BJ (cell line): ENCODE measurements at places on chromosomes 4 and X.

GRCh38 chrX:105038672-105039328 is 181.7 kb downstream of the TEX13A start:
- DNase-seq, result no peak

GRCh38 chr4:82905205-82905604 is 4.7 kb downstream of the THAP9 start:
- no peak for DNase-seq

- DNase-seq, result no peak
Observed at GRCh38 chr4:15234116-15234855, 193.5 kb upstream of the C1QTNF7 start.

GRCh38 chr4:121246698-121247097 is 82.6 kb upstream of the TNIP3 start:
- DNase-seq, result no peak

- no peak for DNase-seq
Observed at GRCh38 chr4:92265021-92265420, 38.7 kb upstream of the GRID2 start.

- DNase-seq, result no peak
Observed at GRCh38 chr4:53240573-53240972, 125.3 kb downstream of the SCFD2 start.

- DNase-seq, result no peak
Observed at GRCh38 chrX:45363596-45363995, 162.9 kb upstream of the DIPK2B start.

GRCh38 chrX:16712548-16713155 is at the start of gene CTPS2:
Gene CTPS2, minus strand, starts transcription at chrX:16712669. Its CDS starts 9,767 bp downstream, at chrX:16702902.
- no peak for DNase-seq

- DNase-seq, result no peak
Observed at GRCh38 chr4:78179196-78179595, 122.1 kb downstream of the FRAS1 start.

GRCh38 chrX:51456246-51456645 is 40.1 kb downstream of the NUDT11 start:
- DNase-seq, result no peak

DNA sequence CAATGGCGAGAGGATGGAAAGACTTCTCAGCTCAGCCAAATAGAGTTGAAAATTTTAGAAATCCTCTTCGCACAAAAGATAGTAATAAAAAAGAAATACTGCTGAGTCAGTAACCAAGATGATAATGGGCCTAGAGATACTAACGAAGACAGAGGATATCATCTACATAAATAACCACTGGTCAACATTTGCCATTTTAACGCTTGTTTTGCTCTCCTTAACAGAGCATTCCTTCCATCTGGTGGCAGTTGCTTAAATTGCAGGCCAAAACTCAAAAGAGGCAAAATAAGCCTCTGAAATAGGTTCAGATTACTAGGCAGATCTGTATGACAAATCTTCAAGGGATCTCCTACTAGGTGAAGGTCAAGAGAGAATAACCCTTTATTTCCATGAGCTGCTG is 51.7 kb upstream of the MCF2 start:
- no peak for DNase-seq

- DNase-seq, result no peak
Observed at GRCh38 chr4:184444953-184445309, 29.4 kb downstream of the IRF2 start.
